ENCODE measurements at places on chromosomes 11 and 22.

GRCh38 chr11:29629286-29629685 is 387.5 kb downstream of the KCNA4 start:
- DNase-seq = no peak

DNA sequence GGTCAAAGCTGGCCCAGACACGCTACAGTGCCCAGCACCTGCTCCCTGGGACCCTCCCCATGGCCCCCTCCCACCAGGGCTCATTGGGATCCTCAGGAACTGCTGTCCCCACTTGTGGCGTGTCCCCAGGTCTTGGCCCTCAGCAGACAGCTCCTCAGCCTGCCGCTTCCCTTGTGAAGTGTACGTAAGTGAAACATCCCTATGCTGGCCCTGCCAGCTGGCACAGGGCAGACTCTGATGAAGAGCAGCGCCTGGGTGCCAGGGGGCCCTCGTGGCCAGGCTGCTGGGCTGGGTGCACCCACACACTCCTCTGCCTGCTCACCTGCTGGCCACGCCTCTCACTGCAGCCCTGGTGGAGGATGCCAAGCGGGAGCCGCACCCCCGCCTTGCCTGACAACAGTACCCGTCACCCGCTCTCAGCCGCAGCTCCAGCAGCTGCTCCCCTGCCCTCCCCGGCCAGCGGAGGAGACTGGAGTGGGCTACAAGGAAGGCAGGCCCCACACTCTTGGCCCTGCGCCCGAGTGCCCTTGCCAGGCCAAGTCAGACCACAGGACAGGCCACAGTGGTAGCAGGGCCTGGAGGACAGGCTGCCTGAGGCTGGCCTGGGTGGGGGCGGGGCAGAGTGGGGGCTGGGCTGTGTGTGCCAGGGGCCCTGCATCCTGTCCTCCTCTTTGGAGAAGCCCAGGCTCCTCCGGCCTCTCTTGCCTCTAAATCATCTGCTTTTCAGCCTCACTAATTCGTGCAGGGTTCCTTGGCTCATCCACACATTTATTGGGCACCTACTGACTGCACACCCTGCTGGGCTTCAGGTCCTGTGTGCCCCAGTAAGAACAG is 39.5 kb downstream of the IGF2 start:
- DNase-seq = no peak

GRCh38 chr11:115297330-115297729 is 206.9 kb downstream of the CADM1 start:
- no peak for DNase-seq

GRCh38 chr22:44542561-44543222 is 44.7 kb upstream of the RTL6 start:
- DNase-seq = no peak

GRCh38 chr11:8219257-8220021 is 44.2 kb downstream of the LMO1 start:
- no peak for DNase-seq

GRCh38 chr22:49817359-49817758 is 10.3 kb downstream of the BRD1 start:
- DNase-seq = no peak

- no peak for DNase-seq
Observed at GRCh38 chr11:34432822-34433221, 5.9 kb upstream of the CAT start.

- no peak for DNase-seq
Observed at GRCh38 chr11:70486731-70487130, 88.4 kb downstream of the CTTN start.

GRCh38 chr11:28696591-28696990 is 588.4 kb downstream of the METTL15 start:
- DNase-seq = no peak

DNA sequence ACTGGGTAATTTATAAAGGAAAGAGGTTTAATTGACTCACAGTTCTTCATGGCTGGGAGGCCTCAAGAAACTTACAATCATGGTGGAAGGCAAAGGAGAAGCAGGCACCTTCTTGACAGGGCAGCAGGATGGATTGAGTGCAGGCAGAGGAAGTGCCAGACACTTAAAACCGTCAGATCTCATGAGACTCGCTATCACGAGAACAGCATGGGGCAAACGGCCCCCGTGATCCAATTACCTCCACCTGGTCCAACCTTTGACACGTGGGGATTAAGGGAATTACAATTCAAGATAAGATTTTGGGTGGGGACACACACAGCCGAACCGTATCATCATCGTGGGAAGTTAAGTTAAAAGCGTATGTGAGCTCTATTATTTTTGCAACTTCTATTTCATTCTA is 71.4 kb upstream of the SYN3 start:
- no peak for DNase-seq

DNA sequence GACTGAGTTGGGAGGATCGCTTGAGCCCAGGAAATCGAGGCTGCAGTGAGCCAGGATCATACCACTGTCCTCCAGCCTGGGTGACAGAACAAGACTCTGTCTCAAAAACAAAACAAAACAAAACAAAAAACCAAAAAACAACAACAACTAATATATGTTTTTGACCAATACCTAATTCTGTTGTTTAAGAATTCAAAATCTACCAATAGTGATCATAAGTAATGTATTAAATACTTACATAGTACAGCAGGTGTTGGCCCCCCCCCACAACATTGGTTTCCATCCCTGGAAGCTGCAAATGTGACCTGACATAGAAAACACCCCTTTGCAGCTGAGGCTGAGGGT is 74.7 kb downstream of the KCNQ1 start:
- DNase-seq = no peak

DNA sequence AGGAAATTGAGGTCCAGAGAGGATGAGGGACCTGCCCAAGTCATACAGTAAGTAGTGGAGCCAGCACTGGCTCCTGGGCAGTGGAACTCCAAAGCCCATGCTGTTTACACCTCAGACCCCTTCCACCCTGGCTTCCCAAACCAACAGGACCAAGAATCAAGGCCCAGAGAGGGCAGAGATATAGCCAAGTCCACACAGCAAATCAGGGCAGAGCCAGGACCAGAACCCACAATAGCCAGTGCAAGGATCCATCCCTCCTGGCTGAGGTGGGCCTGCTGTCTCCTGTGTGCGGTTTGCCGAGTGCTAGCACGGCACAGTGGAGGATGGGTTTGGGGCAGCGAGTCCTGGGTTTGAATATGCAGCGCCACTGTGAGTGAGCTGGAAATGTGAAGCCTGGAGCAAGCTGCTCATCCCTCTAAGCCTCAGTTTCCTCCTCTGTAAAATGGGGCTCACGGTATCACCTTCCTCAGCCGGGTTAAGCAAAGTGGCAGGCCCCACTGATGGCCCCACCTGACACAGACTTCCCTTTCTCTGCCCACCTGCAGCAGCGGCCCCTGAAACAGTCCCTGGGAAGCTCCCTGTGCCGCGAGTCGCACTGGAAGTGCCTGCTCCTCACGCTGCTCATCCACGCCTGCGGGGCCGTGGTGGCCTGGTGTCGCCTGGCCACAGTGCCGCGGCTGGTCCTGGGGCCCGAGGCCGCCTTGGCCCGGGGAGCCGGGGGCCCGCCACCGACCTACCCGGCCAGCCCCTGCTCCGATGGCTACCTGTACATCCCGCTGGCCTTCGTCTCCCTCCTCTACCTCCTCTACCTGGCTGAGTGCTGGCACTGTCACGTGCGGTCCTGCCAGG is 2.3 kb downstream of the TMEM151A start:
- DNase-seq = no peak

DNA sequence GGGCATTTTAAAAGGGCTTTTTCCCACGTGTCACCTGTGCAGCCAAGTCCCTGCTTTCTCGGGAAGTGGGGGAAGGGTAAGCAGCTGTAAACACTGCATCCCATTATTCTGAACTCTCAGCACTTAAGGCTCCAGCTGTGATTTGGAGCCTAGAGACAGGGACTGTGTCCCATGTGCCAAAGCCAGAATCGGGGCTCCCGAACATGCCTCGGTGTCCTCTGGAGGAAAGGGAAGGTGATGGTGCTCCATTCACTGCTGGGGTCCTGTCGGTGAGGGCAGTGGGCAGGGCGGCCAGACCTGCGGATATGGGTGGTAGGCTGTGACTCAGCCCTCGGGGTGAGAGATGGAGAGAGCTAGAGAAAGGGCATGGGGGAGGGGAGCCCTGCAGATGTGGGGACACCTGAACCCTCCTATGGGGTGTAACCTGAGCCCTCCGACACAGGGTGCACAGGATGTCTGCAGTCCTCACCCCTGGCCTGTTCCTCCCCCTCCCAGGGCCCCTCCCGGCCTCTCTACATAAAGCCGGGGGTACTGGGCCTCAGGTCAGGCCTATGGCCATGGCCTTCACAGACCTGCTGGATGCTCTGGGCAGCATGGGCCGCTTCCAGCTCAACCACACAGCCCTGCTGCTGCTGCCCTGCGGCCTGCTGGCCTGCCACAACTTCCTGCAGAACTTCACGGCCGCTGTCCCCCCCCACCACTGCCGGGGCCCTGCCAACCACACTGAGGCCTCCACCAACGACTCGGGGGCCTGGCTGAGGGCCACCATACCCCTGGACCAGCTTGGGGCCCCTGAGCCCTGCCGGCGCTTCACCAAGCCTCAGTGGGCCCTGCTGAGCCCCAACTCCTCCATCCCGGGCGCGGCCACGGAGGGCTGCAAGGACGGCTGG is 31.8 kb downstream of the CAPN1 start:
- DNase-seq = no peak

- DNase-seq = no peak
Observed at GRCh38 chr11:76123248-76123647, 83.1 kb downstream of the WNT11 start.

DNA sequence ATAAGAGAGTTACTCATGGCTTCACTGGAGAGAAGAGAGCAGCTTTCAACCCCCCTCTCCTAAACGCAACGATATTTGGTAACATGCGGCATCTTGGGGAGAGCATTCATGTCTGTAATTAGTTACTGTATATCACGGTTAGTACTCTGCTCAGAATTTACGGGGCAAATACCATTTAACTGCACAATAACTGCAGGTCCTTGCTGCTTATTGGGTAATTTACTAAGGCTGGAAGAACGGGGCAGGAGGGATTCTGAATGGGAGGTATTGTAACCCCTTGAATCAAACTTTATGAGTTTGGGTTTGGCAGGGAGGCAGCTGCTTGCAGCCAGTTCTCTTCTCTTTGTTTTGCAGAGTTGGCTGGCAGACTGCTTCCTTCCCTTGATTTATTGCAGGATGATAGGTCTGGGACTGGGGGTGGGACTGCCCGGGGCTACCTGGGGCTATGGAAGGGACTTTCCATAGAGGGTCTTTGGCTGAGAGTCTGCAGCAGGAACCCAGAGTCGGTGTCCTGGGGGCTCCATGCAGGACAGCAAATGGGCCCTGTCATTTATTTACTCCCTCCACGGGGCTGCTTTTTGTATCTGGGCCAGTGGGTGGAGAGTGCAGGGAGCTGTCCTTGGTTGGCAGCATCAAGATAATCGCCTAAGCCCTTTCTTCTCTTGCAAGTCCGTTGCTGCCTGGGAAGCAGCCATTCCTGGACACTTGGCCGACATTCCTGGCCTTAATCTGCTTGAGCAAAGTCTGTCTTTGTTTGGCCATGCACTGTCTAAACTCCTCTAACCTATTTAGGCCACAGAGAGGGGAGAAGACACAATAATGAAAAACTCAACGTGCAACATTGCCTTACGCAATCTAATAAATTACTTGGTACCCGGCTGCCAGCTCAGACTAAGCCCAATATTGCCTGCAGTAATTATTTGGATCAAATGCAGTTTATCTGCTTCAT is 188.9 kb downstream of the ST3GAL4 start:
- DNase-seq = no peak

- no peak for DNase-seq
Observed at GRCh38 chr11:3231550-3231850, 717 bp downstream of the MRGPRE start.

- DNase-seq = no peak
Observed at GRCh38 chr11:133107763-133108162, 424.5 kb downstream of the OPCML start.

- no peak for DNase-seq
Observed at GRCh38 chr11:8095371-8095770, 14.4 kb downstream of the TUB start.

GRCh38 chr22:50314455-50315288 is 7.2 kb upstream of the PLXNB2 start:
- no peak for DNase-seq

- no peak for DNase-seq
Observed at GRCh38 chr22:22711532-22711913, 67.1 kb downstream of the GGTLC2 start.

DNA sequence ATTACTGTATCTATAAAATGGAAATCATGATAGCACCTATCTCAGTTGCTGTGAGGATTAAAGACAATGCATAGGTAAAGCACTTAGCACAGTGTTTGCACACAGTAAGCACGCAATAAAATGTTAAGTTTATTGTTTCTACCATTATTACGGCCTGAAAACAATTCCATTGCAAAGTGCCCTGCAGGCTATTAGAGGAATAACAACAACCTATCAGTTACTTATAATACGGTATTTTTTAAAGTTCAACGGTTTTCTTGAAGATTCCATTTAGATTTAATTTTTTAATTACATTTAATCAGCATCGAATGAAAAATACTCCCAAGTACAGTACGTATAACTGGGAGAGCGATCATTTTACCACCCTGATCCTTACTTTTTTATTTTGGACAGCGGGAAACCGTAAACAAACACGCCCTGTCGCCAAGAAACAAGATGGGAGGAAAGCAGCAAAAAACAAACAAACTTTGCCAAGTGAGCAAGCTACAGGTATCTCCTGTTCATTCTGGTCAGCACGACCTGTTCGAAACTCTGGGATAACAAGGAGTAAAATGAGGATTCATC is 893 bp downstream of the SLC36A4 start:
- DNase-seq = no peak

DNA sequence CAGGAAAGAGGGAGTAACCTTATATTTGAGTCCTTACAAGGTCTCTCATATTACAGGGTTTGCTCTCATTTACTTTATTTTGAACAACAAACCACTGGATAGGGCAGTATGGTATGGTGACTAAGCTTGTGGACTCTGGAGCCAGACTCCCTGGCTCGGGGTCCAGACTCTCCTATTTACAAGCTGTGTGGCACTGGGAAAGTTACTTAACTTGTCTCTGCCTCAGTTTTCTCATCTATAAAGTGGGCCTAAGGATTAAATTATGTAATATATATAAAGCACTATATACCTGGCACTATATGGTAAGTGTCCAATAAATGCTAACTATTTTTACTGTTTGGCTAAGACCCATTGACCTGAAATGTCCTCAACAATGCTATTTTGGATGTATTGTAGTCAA is 1.7 kb upstream of the DCHS1 start:
- DNase-seq = no peak

- no peak for DNase-seq
Observed at GRCh38 chr22:37741312-37741795, 44.5 kb downstream of the TRIOBP start.

DNA sequence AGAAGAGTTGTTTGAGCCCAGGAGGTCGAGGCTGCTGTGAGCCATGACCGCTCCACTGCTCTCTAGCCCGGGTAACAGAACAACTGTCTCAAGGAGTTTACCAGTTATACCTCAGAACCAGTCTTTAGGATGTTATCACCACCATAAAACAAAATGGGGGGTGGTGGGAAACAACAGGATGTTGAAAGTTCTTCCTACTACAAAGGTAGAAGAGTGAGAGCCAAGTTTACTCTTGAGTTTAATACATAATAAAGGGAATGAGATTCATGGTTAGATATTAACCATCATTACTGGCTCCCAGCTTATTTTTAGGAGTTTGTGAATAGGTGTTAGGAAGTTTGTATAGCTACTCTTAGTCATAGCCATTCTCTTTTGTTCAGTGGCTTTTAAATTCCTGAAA is 78.8 kb upstream of the HORMAD2 start:
- no peak for DNase-seq

- no peak for DNase-seq
Observed at GRCh38 chr22:36409911-36410756, 22.4 kb upstream of the MYH9 start.

- no peak for DNase-seq
Observed at GRCh38 chr11:22720457-22720856, 54.0 kb downstream of the GAS2 start.

GRCh38 chr22:47787501-47788227 is 1025.2 kb downstream of the TBC1D22A start:
- no peak for DNase-seq
